ENCODE measurements at places on chromosomes 5 and 9. TPM values are rescaled to one million over a fixed set of nuclear protein-coding genes. Genes with fewer than 3 reads are reported as not detected.

Gene CCDC192
- total RNA-seq = 1.3 TPM

Gene SPINK4
- not detected for total RNA-seq

Gene HSD17B4
- total RNA-seq = 326 TPM

Gene IL13
- total RNA-seq = not detected

Gene SERF1A
- 21.8 TPM for total RNA-seq

Gene CTNND2
- 7.0 TPM for total RNA-seq

Measured in GM23338 (cell line).